ENCODE measurements at places on chromosomes 5 and 9.
A peak's percentile ranks its signal among the peaks of the same experiment; 100 is the strongest.

DNA sequence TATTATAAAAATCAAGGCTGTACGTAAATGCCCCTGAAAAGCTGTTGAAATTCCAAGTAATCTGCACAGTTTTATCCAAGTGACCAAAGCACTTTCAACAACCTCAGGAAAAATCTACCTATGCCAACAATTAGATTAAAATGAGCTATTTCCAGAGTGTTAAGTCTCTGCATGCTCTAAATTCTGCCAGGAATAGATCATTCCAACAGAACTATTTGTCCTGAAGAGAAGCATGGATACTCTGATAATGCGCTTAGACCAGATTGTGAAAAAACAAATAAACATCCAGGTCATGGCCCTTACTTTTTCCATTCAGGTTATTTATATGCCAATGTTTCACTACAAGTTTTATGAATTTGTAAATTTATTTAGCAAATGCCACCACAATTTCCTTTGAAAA lies 59.1 kb downstream of the PLK2 start:
- no peak for DNase-seq

GRCh38 chr5:119332208-119332607 lies 23.6 kb upstream of the TNFAIP8 start:
- no peak for DNase-seq

DNA sequence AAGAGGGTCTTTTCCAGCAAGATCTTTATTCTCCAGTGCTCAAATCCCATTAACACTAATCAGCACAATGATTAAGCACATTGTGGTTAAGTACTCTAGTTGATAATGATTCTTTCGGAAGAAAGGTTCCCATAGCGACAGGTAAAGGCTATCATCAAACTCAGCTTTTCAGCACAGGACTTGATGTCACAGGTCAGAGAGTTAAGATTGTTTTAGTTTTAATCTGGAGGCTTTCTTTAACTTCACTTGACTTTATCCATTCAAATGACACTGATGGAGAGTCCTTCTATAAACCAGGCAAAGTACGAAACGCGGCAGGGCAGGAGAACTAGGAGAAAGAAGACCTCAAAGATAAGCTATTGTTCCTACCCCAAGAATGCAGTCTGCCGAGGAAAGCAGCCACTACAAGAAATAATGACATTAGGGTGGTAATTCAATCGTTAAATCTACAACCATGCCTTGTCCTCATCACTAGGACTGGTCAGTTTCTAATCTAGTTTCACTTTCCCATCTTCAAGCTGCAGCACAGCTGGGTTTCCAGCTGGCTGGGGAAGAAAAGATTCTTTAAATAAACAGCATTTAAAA lies 4.6 kb downstream of the NRG2 start:
- peak; percentile 39 for DNase-seq

- DNase-seq: no peak
Measured at GRCh38 chr5:43316421-43316820, 3.2 kb upstream of the HMGCS1 start.

GRCh38 chr5:142320851-142321560 lies 3.8 kb downstream of the SPRY4 start:
- DNase-seq: peak; percentile 49

GRCh38 chr5:95804736-95805539 lies 17.6 kb downstream of the GLRX start:
- no peak for DNase-seq

DNA sequence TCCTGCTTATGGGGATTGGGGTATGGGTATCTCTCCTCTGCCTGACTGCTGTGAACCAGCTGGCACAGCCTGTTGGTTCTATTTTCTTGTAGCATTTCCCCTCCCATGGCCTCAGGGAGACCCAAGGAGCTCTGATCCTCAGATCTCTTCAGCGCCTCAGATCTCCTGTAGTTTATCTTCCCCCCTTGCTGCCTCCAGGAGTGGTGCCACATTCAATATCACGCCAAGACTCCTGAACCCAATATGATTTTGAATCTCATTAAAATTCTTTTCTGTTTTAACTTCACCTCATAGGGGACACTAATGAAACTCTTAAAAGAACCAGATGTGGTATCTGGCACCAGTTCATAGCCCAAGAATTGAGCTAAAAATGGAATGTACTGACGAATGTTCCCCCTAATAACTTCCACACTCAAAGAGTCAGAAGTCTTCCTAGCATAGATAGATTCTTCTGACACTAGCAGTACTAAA lies 59.6 kb upstream of the LIFR start:
- peak; percentile 48 for DNase-seq

DNA sequence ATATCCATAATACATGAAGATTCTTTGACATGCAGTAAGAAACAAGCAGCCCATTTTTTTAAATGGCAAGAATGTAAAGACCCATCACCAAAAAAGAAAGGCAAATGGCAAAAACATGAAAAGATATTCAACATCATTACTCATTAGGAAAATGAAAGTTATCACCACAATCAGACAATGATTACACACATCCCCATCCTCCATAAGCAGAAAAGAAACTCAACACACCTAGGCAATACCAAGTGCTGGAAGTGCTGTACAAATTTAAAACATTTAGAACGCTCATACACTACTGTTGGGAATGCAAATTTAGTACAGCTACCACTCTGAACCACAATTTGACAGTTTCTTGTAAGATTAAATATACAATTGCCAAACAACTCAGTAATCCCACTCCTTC lies 466.7 kb downstream of the ACTL7B start:
- DNase-seq: no peak

DNA sequence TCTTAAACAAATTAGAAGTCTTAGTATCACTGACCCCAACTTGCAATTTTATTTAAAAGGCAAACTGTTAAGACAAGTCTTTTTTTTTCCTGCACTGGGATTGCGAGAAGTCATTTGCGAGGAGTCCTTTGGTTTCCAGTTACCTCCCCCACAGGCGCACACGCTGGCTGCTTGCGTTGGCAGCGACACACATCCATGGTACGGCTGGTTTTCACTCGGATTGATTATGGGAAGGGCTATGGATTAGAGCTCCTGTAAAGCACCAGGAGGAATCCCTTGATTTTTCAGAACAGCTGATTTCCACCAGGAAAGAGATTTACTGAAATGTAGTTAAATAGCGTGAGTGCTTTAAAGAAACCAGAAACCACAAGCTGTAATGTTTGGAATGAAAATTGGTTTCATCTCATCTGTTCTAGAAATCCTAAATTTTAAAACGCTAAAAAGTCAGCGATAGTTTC lies 737 bp downstream of the SLC1A3 start:
- DNase-seq: peak; percentile 73

- DNase-seq: peak; percentile 97
Measured at GRCh38 chr5:110086658-110087388, 397.1 kb downstream of the MAN2A1 start.

GRCh38 chr9:76516350-76516749 lies 57.4 kb downstream of the GCNT1 start:
- no peak for DNase-seq

DNA sequence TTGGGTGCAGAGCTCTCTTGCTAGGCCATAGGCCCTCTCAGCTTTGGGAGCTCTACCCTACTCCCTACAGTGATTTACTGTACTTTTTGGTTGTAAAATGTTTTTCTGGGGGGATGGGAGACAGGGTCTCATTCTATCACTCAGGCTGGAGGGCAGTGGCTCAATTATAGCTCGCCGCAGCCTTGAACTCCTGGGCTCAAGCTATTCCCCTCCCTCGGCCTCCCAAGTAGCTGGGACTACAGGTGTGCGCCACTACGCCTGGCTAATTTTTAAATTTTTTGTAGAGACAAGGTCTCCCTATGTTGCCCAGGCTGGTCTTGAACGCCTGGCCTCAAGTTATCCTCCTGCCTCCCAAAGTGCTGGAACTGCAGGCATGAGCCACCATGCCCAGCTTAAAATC lies 21.7 kb upstream of the RNF130 start:
- DNase-seq: no peak

DNA sequence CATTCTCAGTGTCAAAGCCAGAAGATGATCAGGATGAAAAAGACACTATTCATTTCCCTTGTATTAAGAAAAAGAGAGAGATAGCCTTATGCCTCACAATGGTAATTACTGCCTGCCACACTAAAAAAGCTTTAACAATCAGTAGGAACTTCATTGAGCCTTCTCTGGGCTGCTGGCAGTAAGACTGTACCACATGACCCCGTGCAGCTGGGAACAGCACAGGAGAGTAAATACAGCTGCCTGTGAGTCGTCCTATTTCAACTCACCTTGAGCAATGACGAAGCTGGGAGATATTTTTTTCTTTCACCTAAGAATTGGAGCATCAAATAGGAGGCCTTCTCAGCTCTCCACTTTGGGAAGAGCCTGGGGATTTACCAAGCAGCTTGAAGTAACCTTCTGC lies 316.3 kb downstream of the GABRB2 start:
- no peak for DNase-seq

- DNase-seq: peak; percentile 79
Measured at GRCh38 chr5:13591621-13592020, 352.9 kb downstream of the DNAH5 start.

- no peak for DNase-seq
Measured at GRCh38 chr9:103296189-103296588, 301.1 kb downstream of the CYLC2 start.

- no peak for DNase-seq
Measured at GRCh38 chr9:37419204-37419603, 3.3 kb upstream of the GRHPR start.

DNA sequence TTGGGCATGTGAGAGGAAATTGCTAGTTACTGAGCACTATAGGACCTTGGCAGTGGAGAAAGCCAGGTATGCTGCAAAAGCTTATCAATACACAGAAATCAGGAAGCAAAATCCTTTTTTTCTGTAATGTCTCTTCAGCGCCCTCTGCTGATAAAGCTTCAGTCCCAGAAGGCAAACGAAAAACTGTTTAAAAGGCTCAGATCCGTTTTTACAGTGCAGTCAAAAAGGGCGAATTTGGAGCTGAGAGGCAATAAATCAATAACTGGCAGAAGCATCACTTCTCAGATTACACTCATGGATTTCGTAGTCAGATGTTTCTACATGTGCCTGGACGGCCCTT lies 1.1 kb upstream of the MAN2A1 start:
- DNase-seq: peak; percentile 65

DNA sequence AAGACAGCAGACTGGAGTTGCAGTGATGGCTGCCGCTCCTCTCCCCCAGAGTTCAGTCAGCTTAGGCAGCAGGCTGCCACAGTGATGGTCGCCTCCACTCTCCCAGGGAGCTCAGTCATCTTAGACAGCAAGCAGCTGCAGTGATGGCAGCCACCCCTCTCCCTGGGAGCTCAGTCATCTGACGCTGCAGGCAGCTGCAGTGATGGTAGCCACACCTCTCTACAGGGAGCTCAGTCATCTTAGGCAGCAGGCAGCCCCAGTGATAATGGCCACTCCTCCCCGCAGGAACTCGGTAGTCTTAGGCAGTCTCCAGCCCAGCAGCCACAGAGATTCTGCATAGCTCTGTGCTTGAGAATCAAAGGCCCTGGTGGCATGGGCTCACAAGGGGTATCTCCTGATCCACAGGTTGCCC lies 582.7 kb downstream of the DTWD2 start:
- no peak for DNase-seq

GRCh38 chr5:151509231-151509630 lies 61.8 kb downstream of the SLC36A1 start:
- DNase-seq: no peak

DNA sequence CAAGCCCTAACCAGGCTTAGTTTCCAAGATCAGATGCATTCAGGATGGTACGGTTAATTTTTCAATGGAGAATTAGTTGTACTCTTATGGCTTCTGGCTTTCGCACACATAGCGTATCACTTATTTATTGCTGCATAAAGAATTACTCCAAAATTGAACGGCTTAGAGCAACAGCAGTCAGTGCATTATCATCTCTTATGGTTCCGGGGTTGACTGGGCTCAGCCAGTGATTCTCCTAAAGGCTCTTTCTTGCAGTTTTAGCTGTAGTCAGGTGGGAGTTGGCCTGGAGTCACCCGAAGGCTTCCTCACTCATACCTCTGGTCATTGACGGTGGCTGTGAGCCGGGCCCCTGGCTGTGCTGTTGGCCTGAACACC lies 595 bp upstream of the GRHPR start:
- peak; percentile 27 for DNase-seq

GRCh38 chr5:175659546-175660253 lies 1.8 kb downstream of the HRH2 start:
- DNase-seq: no peak

DNA sequence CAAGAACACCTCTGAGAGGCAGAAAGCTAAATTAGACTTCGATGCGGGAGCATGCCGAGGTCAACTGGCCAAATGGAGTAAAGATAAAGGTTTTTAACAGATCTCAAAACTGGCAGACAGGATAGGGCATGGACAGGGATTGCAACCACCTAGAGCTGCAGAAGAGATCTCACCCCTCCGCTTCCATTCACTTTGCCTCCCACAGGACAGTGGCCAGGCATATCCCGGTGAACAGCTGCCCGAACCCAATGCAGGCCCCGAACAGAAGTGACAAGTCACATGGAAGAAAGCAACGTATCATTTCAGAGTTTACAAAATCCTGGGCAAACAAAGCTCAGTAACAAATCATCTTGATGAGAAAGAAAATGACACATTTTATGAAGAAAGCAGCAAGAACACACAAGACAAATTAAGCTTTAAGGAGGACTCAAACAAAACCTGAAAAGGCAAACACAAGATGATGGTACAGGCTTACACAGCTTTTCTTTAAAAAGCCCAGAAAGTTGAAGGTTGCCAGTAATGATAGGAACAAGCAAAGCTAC lies 18.4 kb downstream of the RNF130 start:
- DNase-seq: no peak

DNA sequence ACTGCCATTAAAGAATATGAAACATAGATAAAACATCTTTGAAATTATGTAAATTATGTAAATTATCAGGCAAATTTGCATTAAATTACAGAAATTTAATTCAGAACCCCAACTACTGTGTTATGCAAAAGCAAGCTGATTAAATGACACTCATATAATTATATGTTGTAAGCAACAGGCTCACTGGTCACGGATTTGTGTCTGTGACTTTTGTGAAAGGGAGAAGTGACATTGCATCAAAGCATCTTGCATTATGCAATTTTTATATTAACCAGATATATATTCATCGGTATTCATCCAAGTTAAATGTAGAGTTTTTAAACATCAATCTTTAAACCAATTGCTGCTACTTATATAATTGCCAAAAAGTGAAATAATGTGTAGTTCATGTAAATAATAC lies 13.0 kb upstream of the GLIPR2 start:
- DNase-seq: no peak

GRCh38 chr5:78076351-78076750 lies 218.1 kb downstream of the AP3B1 start:
- no peak for DNase-seq

DNA sequence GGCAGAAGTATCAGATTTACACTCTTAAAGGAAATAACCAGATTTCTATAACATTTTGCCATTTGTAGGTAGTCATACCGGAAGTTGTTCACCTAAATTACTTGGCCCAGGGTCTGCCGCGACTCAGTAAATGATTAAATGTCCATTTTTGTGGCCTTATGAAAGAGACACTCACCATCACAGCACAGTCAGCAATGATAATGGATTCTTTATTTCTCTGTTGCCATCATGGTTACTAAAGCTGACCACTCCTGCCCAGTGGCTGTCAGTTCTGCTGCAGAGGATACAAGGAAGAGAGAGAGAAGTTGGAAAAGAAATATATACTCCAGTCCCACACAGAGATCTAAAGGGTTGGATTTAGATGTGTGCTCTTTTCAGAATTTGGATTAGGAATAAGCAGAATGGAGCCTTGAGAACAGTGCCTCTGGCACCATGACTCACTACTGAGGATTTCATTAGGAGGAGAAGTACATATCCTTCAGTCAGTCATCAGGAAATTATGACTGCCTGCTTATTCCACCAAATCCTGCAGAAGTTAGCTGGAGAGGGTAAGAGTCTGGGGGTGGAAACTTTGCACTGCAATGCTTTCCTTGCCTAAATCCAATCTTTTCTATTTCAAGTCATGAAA lies 72.8 kb upstream of the EFNA5 start:
- DNase-seq: peak; percentile 75
